Islet precursor cell (in vitro differentiated cells): ENCODE measurements at places on chromosomes 12 and 14.

GRCh38 chr12:108194585-108194984 lies 65.5 kb downstream of the WSCD2 start:
- no peak for DNase-seq

DNA sequence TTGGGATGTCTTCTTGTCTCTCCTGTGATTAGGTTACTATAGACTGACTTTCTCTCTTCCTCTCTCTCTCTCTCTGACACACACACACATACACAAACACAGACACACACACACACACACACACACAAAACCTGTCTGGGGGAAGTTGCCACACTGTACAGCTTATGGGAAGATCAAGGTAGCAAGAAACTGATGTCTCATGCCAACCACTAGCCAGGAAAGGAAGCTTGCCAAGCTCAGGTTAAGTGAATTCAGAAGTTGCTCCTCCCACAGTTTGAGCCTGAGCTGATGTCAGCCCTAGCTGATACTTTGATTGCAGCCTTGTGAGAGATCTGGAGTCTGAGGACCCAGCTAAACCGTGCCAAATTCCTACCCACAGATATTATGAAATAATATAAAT lies 67.1 kb downstream of the PPFIA2 start:
- DNase-seq: no peak

- no peak for DNase-seq
Measured at GRCh38 chr14:98984719-98985041, 287.3 kb downstream of the BCL11B start.

DNA sequence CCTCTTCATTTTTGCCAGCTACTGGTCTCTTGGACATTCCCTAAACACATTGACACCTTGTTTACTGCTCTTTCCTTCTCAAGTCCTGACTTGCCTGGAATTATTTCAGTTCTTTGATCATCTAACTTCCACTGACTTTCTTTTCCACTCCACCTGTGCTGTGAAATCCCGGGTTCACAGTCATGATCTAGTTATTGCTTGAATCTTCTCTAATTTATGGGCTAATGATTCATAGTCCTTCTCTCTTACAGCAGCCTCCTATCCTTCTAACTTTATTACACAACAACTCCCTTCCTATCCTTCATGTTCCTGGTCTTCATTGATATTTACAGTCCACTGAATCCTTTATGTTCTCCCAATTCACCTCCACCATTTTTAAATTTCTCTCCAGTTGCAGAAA lies 260.1 kb downstream of the C12orf75 start:
- DNase-seq: no peak

GRCh38 chr12:69701826-69702225 lies 2.7 kb upstream of the BEST3 start:
- no peak for DNase-seq

DNA sequence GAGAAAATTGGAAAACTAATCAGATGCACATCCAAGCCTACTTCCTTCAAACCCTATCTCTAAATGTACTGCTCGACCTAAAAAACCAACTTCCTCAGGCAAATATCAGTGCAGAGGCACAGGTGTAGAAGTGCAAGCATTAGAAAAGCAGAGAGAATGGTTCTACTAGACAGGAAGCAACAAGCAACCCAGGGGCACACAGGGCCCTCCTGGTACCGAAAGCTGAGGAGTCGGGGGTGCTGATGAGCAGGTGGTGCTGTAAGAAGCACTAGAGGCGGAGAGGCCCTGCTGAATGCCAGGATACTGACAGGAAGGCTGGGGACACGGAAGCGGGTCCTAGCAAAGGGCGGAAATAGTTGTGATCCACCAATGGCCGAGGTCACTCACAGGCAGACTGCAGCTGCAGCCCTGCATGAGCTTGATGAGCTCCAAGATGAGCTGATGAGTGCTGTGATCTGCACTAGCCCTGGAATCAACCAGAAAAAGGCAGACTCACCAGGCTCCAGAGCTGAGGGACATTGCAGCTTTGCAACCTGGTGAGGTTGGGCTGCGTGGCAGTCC lies 85.9 kb downstream of the TTC7B start:
- DNase-seq: no peak

DNA sequence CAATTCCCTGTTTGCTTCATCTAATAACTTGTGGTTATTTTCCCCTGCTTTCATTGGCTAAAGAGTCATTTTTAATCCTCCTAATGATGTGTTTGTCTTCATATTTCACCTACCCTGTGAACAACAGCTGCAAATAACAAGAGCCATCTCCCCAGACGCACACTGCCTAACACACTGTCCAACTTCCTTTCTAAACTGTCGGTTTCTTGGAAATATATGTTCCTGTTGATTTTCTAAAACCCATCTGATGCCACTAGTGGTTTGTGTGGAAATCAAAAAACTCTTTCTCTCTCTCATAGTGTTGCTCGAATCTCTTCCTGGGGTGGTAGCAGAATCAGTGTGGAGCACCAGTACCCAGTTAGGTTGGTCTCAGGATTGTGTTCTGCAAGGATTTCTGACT lies 226.9 kb downstream of the EPS8 start:
- DNase-seq: no peak

GRCh38 chr14:37081218-37081617 lies 91.2 kb downstream of the SLC25A21 start:
- no peak for DNase-seq
